Epithelial cell of proximal tubule (primary cell): ENCODE measurements at places on chromosomes 3 and 15. TPM values are rescaled to one million over a fixed set of nuclear protein-coding genes. Genes with fewer than 3 reads are reported as not detected.

CPEB1 gene
- 0.35 and 0.43 TPM in 2 replicates for total RNA-seq

FOXL2 gene
- total RNA-seq, result 1.5 and 2.0 TPM in 2 replicates

EEF1AKMT4 gene
- total RNA-seq, result 6.2 and 6.6 TPM in 2 replicates

GPR176 gene
- 32.1 and 35.4 TPM in 2 replicates for total RNA-seq

ZNF860 gene
- total RNA-seq, result 0.29 and 3.2 TPM in 2 replicates

ANKRD63 gene
- total RNA-seq, result 0.22 TPM in 1 of 2 replicates, not detected in the other

GRCh38 chr3:183797996-183798395 is 27.4 kb downstream of the MAP6D1 start:
- no peak for DNase-seq

GRCh38 chr3:193348686-193349085 is 29.9 kb downstream of the ATP13A5 start:
- no peak for DNase-seq

- no peak for DNase-seq
Measured at GRCh38 chr3:189239616-189240015, 67.8 kb downstream of the TPRG1 start.

GRCh38 chr3:13391308-13391707 is 28.8 kb downstream of the NUP210 start:
- no peak for DNase-seq

GRCh38 chr15:67715170-67715569 is 110.1 kb upstream of the SKOR1 start:
- DNase-seq, result no peak

- no peak for DNase-seq
Measured at GRCh38 chr15:47610736-47611135, 106.6 kb upstream of the SEMA6D start.

GRCh38 chr15:100115711-100116090 is 226.1 kb downstream of the ADAMTS17 start:
- no peak for DNase-seq

GRCh38 chr3:193783166-193783896 is 190.3 kb downstream of the OPA1 start:
- no peak for DNase-seq

DNA sequence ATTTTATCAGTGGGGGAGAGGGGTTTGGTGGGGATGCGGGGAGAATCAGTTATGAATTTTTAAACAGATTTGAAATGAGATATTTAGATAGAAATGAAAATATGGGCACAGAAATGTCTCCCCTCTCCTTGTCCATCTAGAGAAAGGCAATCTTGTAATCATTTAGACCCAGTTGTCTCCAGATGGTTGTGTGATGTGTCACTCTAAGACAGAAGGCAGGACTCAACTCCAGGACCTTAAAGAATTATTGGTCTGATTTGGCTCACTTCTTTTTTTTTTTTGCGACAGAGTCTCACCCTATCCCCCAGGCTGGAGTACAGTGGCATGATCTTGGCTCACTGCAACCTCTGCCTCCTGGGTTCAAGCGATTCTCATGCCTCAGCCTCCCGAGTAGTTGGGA is 77.2 kb downstream of the EOMES start:
- DNase-seq, result no peak

DNA sequence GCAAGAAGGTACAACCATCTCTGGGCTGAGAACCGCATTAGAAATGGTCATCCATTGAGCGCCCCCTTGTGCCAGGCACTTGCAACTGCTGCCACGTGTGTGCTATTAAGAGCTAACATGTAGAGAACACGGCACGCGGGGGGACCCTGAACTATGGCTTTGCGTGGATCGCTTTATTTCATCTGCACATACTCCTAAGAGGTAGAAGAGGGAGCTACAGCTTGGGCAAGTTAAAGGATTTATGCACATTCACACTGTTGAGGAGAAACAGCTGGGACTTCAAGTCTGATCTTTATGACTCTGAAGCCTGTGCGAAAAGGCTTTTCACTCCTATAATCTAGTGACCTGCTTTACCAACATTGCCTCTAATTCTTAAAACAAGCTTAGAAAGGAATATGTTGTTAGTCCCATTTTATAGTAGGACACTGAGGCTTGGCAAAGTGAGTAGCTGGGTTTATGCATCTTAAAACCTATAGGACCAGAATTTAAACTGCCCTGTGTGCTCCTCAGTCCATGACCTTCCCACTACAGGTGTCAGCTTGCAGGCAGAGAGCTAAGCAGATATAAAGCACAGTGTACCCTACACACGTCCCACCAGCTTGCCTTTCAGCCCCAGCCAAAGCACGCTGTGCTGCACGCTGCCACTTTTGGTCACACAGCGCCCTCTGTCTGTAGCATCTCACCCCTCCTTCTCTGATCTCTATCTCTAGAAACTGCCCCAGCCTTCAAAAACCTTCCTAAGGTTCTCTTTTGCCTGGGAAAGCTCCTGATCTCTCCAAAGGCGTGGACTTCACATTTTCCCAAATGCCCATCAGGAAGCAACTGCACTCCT is 57.8 kb downstream of the STARD5 start:
- no peak for DNase-seq

DNA sequence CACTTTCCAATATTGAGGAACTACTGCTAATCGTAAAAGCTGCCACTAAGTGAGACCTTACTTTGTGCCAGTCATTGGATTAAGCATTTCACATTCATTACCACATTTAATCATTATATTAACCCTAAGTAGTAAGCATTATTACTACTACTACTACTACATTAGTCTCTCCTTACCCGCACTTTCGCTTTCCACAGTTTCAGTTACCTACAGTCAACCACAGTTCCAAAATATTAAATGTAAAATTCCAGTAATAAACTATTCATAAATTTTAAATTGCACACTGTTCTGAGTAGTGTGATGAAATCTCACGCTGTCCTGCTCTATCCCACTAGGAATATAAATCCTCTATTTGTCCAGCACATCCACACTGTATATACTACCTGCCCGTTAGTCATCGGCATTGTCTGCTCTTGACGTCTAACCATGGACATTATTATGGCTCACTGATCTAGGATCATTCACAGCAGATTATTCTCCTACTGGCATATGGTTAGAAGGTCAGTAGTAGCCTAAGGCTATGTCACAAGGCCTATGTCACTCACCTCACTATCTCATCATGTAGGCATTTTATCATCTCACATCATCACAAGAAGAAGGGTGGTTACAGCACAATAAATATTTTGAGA is 121.1 kb downstream of the GSK3B start:
- no peak for DNase-seq

DNA sequence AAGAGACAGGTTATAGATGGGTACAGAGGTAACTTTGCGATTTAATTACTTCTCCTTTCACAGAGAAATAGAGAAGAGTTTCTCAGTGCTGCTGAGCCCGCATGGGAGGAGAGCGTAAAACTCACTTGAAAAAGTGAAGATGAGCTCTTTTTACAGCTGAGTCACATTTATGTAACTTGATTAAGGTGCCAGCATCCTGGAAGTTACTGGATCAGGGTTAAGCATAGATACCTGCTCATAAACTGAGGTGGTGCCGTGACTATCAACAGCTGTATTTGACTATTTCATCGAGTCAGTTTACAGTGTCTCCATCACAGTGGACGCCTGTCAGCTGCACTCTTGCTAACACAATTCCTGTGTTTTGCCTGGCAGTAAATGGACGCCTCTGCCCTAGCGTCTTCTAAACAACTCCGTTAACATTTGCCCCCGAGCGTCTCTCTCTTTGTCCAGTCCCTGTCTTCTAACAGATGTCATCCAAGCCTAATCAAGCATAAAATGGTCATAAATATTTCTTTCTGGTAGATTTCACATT is 414.6 kb downstream of the FOXP1 start:
- no peak for DNase-seq

DNA sequence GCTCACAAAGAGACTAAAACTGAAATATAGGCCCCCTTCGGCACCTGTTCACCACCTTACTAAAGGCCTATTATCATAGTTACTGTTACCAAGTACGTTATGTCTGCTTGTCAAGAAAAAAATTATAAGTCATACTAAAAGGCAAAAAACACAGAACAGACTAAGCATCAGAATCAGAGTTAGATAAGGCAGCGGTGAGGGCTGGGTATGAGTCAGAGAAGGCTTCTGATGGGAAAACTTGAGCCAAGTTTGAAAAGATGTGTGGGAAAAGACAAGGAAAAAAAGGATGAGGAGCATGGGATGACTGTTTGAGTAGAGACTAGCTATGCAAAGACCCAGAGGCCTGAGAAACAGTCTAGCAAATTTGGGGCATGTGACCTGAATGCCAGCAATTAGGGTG is 387.2 kb upstream of the SGO1 start:
- DNase-seq, result no peak

- peak; percentile 57 for DNase-seq
Measured at GRCh38 chr15:66356359-66357236, at the start of gene TIPIN. Gene TIPIN (minus strand): TSS chr15:66356685. CDS start chr15:66352947, 3,738 bp downstream.

DNA sequence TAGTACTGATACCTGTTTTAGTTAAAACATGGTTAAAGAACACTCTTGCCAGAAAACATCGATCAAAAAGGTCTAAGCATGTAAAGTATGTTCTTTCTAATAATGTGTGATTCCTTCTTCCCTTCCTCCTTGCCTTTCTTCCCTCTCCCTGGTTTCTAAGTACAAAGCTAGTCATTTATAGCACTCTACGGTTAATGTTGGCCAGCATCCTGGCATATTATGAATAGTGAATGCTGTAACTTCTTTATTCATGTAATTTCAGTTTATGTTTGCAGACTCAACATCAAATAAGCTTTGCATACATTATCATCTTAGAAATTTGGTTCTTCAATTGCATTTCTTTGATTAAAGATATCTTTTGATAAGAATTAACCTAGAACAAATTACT is 27.1 kb downstream of the P2RY12 start:
- no peak for DNase-seq

GRCh38 chr3:188853856-188854771 is 317.7 kb upstream of the TPRG1 start:
- DNase-seq, result no peak

DNA sequence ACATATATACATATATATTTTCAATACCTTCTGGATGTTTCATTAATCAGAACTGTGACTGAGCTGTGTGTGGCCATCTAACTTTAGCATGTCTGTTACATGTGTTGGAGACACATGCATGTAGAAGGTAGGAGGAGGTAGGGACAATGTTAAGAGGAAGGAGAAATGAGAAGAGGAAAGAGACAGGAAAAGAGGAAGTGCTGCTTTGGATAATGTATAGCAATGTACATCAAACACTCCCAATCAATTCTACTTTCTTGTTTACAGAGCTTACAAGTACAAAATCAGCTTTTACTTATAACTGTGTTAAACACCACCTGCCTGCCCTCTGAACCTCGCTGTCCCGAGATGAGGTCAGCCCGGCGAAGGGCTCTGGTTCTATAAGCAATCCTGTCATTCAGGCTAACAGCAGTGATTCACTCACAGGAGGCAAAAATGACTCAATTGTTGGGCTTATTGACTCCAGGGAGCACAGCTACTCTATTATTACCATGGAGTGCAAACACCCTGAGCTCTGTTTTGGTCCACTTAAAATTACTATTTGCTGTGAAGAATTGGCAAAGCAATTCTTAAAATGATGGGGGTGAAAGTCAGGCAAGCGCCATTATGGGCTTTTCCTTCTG is 188.9 kb downstream of the MEIS2 start:
- no peak for DNase-seq

DNA sequence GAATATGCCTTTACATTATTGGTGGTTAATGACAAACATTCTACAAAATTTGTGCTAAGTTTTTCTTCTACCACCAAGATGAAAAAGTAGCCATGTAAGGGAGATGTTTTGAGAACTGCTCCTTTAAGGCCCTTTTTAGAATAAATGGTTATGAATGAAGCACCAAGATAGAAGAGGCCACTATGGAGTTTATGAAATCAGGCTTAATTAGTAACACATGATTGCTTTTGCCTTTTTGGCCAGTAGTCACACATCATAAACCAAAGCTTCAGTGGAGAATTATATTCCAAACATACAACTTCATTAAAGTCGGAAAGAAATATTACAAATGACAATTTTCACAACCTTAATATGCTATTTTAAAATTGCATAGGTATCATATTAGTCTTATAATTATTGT is 331.7 kb downstream of the RBMS3 start:
- DNase-seq, result no peak

GRCh38 chr15:98039596-98039995 is 79.1 kb downstream of the ARRDC4 start:
- DNase-seq, result no peak

DNA sequence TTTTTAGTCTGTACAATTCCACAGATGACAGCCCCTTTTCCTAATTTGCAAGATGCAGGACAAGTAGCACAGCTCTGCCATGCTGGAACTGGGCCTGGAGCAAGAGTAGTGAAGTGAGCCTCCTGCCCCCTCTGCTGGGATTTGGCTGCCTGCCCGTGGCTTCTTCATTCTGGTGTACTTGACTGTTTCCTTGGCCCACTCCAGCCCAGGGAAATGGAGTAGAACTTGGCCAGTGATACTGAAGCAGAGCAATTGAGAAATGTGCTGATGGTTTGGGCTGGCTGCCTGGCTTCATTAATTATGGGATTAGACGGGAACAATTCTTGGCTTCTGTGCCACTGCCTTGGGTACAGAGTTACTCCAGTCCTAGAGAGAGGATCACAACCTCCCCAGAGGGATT is 2.8 kb downstream of the GPD1L start:
- DNase-seq, result no peak

GRCh38 chr3:38167591-38167990 is 2.3 kb downstream of the OXSR1 start:
- DNase-seq, result no peak

DNA sequence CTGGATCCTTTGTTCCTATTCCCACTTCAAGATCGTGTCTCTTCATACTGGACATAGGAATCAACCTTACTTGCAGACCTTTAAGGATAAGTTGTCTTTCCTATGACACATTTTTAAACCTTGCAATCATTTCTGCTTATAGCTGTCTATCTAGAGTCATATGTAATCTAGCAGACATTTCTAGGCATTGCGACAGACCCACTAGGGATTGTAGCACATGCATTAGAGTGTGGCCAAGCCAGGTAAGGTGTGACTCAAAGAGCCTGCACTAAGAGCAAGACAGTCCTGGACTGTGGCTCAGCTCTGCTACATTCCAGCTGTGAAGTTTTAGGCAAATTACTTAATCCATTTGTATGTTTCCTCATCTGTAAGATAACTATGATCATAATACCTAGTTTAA is 38.8 kb upstream of the BFSP2 start:
- no peak for DNase-seq

DNA sequence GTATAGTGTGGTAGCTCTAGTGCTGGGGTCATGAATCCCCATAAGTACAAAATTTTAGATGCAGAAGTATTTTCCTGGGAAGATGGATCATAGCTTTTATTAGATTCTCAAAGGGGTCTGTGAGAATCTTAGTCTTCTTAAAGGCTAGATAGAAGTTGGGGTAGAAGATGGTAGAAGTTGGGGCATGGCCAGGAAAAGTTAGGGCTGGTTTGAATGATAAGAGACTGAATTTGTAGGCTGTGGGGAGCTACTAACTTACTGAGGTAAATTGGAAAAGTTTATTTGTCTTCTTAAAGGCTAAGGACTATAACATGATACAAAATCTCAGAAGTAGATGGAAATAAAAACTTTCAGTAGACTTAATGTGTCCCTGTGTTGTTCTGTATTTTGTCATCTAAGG is 1.6 kb upstream of the UBE2Q2 start:
- no peak for DNase-seq

- DNase-seq, result no peak
Measured at GRCh38 chr15:33328106-33328505, 17.3 kb downstream of the RYR3 start.

- no peak for DNase-seq
Measured at GRCh38 chr3:193947596-193947995, 188.4 kb upstream of the HES1 start.
